Stimulated activated CD4-positive, alpha-beta T cell treated with anti-CD3 and anti-CD28 coated beads, TNF-alpha, amount 100 ng/mL, for 1 hour (primary cell): ENCODE measurements at places on chromosomes 11 and 22.
A peak's percentile ranks its signal among the peaks of the same experiment; 100 is the strongest.

DNA sequence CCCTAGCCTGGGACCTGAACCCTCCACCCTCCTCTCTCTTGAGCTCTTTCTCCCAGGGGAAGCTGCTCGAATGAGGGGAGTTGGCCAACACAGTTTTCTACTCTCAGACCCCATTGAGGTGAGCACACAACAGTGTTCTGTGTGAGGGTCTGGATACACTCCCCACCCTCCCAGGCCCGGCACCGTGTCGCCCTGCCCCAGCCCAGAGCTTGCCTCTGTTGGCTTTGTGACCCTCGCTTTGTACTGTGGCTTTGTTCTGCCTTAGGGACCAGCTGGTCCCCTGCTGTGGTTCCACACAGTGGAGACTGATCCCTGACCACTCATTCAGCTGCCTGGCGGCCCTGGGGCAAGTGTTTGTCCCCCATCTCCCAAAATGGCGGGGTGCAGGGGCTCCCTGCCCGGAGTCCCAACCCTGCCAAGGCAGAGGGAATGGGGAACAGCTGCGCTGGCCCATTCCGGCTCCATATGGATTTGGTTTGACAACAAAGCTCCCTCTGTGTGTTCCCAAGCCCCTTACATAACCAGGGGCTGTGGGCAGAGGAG lies 8.3 kb downstream of the ST3GAL4 start:
- no peak for DNase-seq

- DNase-seq, result no peak
These were observed at the start of gene C11orf87 for GRCh38 chr11:109421981-109422869. TSS of gene C11orf87 (plus strand) at chr11:109422190. CDS start at chr11:109423634, 1,444 bp downstream.

DNA sequence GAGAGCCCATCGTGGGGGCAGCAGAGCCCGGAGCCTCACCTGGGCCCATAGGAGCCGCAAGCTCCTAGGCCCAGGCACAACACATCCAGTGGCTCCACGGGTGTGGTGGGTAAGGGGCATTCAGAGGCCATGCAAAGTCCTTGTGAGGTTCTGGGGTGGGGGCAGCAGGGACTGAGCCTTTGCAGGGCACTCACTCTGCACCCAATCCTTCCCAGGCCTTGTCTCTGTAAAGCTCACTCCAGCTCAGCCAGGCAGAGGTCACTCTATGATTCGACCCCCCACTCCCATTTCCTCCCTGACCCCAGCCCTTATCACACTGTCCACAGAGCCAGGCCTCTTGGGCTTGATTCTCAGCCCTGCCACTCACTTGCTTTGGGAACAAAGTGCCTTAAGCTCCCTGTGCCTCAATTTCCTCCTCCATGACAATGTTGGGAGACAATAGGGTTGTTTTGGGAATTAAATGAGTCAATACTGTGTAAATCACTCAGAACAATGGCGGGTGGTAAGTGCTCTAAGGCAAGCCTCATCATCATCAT lies 46.6 kb downstream of the LRRC32 start:
- no peak for DNase-seq

GRCh38 chr22:35661464-35661863 lies 13.2 kb downstream of the APOL6 start:
- no peak for DNase-seq

GRCh38 chr11:128412847-128413791 lies 174.2 kb downstream of the ETS1 start:
- no peak for DNase-seq

GRCh38 chr22:42587588-42588175 lies 27.0 kb downstream of the POLDIP3 start:
- DNase-seq, result no peak

DNA sequence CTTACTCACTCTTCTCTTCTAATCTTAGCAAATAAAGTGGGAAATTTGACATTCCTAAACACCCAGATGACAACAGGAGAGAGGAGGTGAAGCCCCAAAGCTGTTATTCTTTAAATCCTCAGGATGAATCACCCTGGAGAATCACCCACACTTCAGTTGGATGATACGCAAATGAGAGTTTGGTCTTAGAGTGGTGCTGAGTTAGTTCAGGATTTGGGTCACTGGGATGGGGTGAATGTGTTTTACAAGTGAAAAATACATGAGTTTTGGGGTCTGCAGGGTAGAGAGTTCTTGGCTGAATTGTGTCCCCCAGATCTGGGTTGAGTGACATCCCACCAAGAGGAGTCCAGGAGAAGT lies 117.2 kb downstream of the GGTLC2 start:
- DNase-seq, result no peak

- no peak for DNase-seq
These were observed 17.8 kb downstream of the SERPING1 start for GRCh38 chr11:57615308-57615707.

DNA sequence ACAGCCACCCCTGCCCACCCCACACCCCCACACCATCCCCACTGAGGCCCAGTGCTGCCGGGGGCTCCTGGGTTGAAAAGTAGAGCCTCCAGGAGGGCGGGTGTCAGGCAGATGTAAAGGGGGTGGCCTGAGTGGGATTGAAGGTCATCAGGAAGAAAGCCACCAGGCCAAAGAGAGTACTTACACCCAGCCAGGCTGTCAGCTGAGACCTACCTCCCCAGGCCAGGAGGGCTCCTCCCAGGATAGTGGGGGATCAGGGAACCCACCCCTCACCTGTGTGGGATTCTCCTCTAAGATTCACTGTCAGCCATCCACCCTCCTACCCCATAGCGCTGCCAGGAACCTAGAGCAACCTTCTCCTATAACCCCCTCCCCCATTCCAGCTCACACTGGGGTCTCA lies 17.2 kb upstream of the FCHSD2 start:
- DNase-seq, result no peak

- DNase-seq, result no peak
These were observed 3.5 kb downstream of the H19 start for GRCh38 chr11:1994121-1994520.

DNA sequence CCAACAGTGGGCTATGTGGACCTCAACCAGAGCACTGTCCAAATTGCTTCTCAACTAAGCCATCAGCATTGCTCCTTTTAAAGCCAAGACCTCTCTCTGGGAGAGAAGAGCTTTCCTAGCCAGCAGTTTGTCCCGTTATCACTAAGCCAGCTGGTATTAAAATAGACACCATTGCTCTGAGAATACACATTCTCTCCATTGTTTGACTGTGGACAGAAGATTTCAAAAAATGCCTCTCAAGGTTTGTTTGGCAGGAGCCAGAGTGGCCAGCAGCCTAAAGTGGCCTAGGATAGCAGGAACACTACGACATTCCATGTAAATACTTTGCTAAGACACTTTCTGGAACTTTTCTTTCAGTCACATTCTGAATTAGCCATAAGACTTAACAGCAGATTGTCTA lies 41.3 kb downstream of the EIF4ENIF1 start:
- DNase-seq, result no peak

GRCh38 chr11:70577948-70578347 lies 179.6 kb downstream of the CTTN start:
- no peak for DNase-seq

- no peak for DNase-seq
These were observed 310.8 kb upstream of the PITPNB start for GRCh38 chr22:28229566-28230485.

DNA sequence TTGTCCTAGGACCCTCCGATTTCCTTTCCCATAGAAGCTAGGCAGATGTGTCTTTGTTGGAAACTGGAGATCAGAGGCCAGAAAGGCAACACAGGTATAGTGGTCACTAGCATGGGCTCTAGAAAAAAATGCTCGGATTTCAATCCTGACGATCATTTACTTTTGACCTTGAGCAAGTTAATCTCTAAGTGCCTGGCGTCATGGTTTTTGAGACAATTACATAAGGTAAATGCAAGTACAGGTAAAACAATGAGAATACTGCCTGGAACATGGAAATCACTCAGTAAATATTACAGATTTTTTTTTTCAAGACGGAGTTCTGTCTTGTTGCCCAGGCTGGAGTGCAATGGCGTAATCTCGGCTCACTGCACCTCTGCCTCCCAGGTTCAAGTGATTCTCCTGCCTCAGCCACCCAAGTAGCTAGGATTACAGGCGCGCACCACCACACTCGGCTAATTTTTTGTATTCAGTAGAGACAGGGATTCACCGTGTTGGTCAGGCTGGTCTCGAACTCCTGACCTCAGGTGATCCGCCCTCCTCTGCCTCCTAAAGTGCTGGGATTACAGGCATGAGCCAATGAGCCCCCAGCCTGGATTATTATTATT lies 1.1 kb upstream of the DENND5A start:
- DNase-seq, result no peak

GRCh38 chr11:122261546-122261945 lies 145.5 kb upstream of the BLID start:
- no peak for DNase-seq

GRCh38 chr22:39311592-39312400 lies 7.6 kb downstream of the RPL3 start:
- no peak for DNase-seq

- no peak for DNase-seq
These were observed 987.6 kb downstream of the TBC1D22A start for GRCh38 chr22:47750086-47750485.

- DNase-seq, result no peak
These were observed 20.8 kb downstream of the CHRDL2 start for GRCh38 chr11:74710281-74710938.

- DNase-seq, result no peak
These were observed 5.3 kb downstream of the KCNE3 start for GRCh38 chr11:74462009-74462408.

GRCh38 chr22:38788021-38788816 lies 5.7 kb downstream of the DNAL4 start:
- no peak for DNase-seq

GRCh38 chr11:126391286-126391954 lies 35.9 kb downstream of the ST3GAL4 start:
- DNase-seq, result no peak

- no peak for DNase-seq
These were observed 428.7 kb downstream of the TBC1D22A start for GRCh38 chr22:47190957-47191670.

DNA sequence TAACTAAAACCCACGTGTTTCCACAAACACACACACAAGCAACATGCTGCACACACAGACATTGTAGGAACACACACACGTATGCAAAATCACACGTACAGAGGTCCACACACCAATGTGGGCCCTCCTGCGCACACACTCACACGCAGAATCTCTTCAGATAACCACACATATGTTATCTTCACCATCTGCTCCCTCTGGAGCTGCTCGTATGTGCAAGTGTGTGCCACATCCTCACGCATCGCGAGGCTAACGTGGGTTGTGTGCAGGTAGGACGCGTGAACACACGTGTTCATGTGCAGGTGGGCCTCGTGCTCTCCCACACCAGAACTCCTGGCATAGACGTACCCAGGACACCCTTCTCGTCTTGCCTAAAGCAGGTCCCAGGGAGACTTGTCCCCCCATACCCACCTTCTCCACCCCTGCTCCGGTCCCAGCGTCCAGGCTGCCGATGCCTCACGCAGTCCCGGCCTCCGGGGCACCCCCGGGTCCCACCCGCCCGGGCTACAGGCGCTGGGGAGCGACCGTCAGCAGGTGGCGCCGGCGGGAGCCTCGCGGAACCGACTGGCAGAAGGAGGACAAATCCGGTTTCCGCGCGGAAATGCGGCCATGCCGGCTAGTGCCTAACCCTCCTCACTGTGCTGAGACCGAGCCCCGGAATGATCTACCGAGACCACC lies 10.3 kb upstream of the IGSF9B start:
- DNase-seq, result peak; percentile 38

GRCh38 chr22:47192651-47193437 lies 430.4 kb downstream of the TBC1D22A start:
- DNase-seq, result no peak

DNA sequence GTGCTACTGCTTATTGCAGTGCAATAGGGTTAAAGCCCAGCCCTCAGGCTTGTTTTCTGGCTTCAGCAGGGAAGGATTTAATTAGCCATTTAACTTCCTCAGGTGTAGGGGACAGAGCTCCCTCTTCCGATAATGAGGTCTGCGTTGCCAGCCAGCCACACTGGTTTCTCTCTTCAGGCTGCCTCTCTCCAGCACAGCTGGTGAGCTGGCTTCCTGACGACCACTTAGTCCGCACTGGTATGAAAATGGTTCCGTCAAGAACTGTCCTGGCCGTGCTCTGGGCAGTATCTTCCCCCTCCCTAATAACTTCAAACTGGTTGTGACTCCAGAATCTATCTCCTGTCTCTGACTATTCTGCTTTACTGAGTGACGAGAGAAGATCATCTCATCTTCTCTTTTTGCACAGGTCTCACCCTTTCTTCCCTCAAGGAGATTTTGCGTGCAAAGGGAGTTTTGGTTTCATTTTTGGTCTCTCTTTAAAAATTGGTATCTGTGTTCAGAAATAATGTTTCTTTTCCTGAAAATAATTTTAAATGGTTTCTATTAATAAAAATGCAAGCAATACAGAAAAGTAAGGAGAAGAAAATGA lies 49.2 kb downstream of the CNTN5 start:
- no peak for DNase-seq

- no peak for DNase-seq
These were observed 49.1 kb upstream of the LRRC32 start for GRCh38 chr11:76719686-76720085.

DNA sequence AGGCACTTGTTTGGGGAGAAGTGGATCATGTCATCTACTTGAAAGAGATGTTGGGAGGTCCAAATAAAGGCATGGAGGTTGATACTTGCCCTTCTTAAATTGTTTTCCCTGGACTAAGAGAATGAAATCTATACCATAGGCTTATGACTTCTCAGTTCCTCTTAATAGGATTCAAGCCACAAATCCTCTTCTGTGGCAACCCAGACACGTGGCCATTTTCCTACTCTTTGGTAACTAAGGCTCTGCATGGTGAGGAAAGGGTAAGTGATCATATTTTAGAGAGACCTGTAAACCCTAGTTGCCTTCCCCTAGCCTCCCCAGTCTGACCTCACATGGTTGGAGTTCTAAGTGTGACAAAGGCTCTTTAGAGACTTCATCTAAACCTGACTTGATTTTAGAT lies 72.9 kb upstream of the CD44 start:
- no peak for DNase-seq

DNA sequence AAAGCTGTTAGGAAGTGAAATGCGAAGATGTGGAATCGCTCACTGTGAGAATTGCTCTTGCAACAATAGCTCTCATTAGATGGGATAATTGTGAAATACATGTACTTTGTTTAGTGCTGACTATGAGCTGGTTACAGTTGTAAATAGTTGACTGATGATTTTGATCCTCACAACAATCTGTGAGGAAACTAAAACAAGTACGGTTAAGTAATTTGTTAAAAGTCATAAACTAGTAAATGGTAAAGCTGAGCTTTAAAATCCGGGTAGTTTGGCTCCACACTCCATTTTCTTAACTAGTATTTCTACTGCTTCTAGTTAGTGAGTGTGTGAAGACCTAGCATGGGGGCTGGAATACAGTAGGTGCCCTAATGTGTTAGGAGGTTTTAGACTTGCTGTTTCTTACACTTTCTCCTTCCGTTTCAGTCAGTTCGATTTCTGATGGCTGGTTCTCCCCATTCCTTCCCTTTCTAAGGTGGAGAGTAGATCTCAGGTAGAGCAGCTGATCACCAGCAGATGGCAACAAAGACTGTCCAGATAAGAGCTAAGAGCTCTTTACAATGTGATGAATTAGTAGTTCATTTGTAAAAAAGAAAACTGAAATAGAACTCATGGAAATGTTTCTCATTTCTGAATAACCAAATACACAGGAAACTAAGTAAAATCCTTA lies 16.3 kb upstream of the CYP2R1 start:
- no peak for DNase-seq
